ENCODE measurements at places on chromosomes 7 and 10.

DNA sequence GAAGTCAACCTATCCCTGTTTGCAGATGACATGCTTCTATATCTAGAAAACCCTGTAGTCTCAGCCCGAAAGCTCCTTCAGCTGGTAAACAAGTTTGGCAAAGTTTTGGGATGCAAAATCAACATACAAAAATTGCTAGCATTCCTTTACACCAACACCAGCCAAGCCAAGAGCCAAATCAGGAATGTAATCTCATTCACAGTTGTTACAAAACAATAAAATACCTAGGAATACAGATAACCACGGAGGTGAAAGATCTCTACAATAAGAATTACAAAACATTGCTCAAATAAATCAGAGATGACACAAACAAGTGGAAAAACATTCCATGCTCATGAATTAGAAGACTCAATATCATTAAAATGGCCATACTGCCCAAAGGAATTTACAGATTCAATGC is 50.4 kb upstream of the ZNF365 start:
- no peak for DNase-seq

DNA sequence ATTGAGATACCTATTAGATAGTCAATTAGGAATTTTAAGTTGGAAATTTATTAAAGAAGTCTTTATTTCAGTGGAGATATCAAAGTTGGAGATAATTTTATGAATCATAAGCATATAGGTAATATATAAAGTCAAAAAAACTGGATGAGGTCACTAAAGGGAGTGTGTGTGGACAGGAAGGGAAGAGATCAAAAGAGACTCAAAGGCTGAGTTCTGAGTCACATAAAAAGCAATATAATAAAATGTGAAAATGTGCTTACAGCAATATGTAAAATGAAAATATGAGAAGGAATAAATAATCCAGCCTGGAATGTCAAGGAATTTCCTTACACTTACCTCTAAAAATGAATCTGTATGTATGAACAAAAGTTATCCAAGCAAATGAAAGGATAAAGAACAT is 583.3 kb upstream of the SORCS1 start:
- no peak for DNase-seq

- DNase-seq: no peak
Measured at GRCh38 chr7:3427957-3428356, 126.9 kb downstream of the SDK1 start.

- DNase-seq: no peak
Measured at GRCh38 chr7:11193888-11194287, 220.2 kb downstream of the PHF14 start.

DNA sequence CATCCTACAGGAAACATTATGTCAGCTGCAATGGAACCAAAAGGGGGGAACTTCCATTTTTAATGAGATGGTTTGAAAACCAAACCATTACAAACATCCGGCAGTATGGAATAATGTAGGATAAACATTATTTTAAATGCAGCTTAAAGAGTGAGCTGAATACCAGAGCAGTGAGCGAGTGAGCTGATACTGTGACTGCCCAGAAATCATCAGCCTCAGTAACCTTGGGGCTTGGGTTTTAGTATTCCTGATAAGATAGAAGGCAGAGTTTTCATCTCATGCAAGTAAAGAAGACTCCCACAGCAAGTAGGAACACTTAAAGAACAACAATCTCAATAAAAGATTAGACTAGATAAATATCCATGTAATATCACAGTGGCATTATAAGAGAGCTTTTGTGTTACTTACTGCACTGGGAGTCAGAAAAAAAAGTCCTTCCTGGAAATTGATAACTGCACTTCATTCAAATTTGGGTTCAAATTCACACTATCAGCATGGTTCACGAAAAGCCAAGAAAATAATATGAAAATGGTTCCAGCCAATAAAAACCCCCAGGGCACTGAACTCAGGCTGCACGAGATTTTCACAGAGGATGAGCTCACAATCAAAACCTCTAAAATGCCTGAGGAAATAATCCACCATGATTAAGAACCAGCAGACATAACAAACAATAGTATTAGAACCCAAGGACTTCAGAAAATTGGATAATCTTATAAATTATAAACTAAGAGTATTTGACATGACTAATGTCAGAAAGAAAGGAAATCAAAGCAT is 115.7 kb downstream of the MTPAP start:
- no peak for DNase-seq

Measured in cerebellar nuclear complex (tissue), 1 donor.